ENCODE measurements at places on chromosomes 5 and 9.

DNA sequence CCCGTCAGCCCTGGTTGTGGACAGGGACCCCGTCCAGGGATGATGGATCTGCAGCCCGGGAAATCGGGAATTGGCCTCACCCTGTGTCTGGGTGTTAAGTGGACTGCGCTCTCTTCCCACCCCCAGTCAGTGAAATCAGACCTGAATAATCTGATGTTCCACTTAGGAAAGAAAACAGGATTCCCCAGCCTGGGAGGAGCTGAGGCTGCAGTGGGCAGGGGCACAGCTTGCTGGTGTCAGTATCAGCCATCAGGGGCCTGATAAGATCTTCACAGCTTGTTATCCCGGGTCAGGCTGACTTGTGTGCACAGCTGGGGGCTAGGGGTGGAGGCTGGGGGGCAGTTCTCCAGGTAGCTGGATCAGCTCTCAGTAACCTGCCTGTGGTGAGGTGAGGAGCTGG is 29.1 kb downstream of the LMX1B start:
- H3K27me3 ChIP-seq: peaks cover 4% of the 10 kb centered on the region
- no peak overlapping the region for H3K4me3 ChIP-seq
- H3K36me3 ChIP-seq: no peaks in the 10 kb centered on the region
- no peak overlapping the region for H3K27ac ChIP-seq
- no peak for DNase-seq

DNA sequence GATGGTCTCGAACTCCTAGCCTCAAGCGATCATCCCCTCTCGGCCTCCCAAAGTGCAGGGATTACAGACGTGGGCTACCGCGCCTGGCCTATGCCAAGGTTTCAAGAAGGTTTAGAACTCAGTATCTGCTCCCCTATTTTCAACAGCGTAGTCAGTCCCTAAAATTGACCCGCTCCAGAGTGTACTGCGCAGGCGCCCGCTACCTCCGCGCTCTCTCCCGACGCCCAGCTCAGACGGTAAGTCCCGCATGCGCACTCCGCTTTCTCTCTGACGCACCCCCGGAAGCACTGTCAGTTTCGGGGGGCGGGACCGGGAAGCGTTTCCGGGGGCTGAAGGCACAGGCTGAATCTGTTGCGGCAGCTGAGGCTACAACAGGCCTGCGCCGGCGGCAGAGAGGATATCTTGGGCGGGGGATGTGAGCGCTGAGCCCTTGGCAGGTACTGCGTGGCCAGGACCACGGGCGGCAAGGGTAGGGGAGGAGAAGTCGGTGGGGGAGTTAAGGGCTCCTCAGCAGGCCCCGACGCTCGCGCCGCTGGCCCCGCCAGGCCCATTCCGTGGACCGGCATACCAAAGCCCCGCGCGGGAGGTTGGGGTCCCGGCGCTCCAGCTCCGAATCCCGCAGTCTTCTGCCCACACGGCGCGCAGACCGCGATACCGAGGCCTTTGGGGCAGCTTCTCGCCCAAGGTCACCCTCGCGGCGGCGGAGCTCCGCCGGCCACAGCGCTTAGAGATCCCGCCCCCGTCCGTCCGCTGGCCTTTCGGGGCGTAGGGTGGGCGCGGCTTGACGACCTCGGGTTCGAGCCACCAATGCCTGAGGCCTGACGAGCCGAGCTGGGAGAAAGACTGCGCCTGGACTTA is at the start of gene ZBTB43:
TSS of gene ZBTB43 (plus strand) at position 345 of the 858 bp plus-strand sequence. CDS start 27,470 bp downstream, outside the sequence.
- peak within 1 kb of the TSS; percentile 82 for H3K27ac ChIP-seq
- no peaks in the 10 kb centered on the region for H3K27me3 ChIP-seq
- H3K36me3 ChIP-seq: peaks cover 3% of the 10 kb centered on the region
- no peak for DNase-seq
- peaks cover 29% of the 10 kb centered on the region for H3K4me1 ChIP-seq

- H3K27ac ChIP-seq: no peak overlapping the region
- H3K4me3 ChIP-seq: no peak overlapping the region
- H3K36me3 ChIP-seq: no peaks in the 10 kb centered on the region
- no peak for DNase-seq
- no peaks in the 10 kb centered on the region for H3K27me3 ChIP-seq
Observed at GRCh38 chr9:109913461-109913810, 133.4 kb downstream of the PALM2AKAP2 start.

GRCh38 chr9:16458696-16459420 is 411.6 kb downstream of the BNC2 start:
- H3K27ac ChIP-seq: no peak overlapping the region
- no peaks in the 10 kb centered on the region for H3K27me3 ChIP-seq
- peaks cover 25% of the 10 kb centered on the region for H3K4me1 ChIP-seq
- H3K36me3 ChIP-seq: no peaks in the 10 kb centered on the region

DNA sequence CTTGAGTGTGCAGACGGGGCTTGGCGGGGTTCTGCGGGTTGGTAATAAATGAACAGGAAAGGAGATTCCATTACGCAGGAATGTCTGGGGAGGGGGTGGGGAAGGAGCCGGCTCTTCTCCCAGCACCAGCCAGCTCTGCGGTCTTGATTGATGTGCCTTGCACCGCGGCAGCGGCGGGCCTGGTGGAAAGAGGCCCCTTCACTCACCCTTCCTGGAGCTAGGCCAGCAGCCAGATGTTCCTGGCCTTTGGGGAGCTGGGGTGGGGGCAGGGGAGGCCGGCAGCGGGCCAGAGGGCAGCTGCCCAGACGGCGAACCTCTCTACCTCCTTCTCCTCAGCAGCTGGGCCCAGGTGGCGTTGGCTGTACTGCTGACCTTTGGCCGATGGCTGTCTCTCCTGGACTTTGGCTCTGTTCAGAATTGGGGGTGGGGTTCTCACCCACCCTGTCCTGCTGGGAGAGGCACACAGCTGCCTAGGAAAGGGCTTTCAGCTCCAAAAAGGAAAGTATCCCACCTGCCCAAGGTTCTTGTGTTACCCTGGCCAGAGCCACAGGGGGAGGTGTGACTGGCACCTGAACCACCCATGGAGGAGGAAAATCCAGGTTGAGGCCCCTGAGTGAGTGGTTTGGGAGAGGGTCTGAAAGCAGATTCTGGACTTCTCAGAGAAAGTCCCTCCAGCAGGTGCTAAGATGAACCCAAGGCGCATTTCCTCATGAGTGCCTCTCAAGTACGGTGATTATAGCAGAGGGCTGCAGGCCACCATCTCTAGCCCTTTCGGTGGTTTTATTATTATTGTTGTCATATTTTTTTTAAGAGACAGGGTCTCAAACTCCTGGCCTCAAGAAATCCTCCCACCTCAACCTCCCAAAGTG is 58.0 kb upstream of the SYNPO start:
- H3K36me3 ChIP-seq: no peaks in the 10 kb centered on the region
- no peaks in the 10 kb centered on the region for H3K4me1 ChIP-seq
- no peak overlapping the region for H3K27ac ChIP-seq

GRCh38 chr5:133869519-133870335 is 98.7 kb downstream of the C5orf15 start:
- H3K4me1 ChIP-seq: no peaks in the 10 kb centered on the region
- DNase-seq: no peak
- H3K4me3 ChIP-seq: no peak overlapping the region

DNA sequence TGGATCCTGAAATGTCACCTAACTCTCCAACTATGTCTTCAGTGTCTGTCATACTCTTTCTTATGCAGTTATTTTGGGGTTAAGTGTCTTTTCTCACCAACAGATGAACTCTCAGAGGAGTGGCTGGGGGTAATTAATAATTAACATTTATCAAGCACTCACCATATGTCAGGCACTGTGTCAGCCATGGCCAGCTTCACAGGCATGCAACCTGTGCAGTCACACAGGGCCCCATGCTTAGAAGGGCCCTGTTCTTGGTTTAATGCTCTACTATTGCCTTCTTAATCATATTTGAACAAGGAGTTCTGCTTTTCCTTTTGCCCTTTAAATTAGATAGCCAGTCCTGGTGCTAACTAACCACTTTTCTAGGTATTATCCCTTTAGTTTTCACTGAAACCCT is 3.4 kb upstream of the GRPEL2 start:
- no peak for DNase-seq
- peaks cover 4% of the 10 kb centered on the region for H3K36me3 ChIP-seq
- H3K4me1 ChIP-seq: peaks cover 15% of the 10 kb centered on the region
- no peak overlapping the region for H3K4me3 ChIP-seq
- H3K27ac ChIP-seq: no peak overlapping the region
- H3K27me3 ChIP-seq: no peaks in the 10 kb centered on the region

GRCh38 chr9:92094655-92095054 is 20.6 kb downstream of the SPTLC1 start:
- no peak overlapping the region for H3K27ac ChIP-seq
- H3K27me3 ChIP-seq: no peaks in the 10 kb centered on the region
- H3K4me3 ChIP-seq: no peak overlapping the region
- H3K4me1 ChIP-seq: peaks cover 14% of the 10 kb centered on the region

GRCh38 chr9:106772523-106773290 is 90.3 kb upstream of the ZNF462 start:
- H3K27ac ChIP-seq: no peak overlapping the region
- no peak overlapping the region for H3K4me3 ChIP-seq
- H3K36me3 ChIP-seq: no peaks in the 10 kb centered on the region
- no peak for DNase-seq

GRCh38 chr5:96893342-96893741 is 17.0 kb downstream of the ERAP2 start:
- no peaks in the 10 kb centered on the region for H3K27me3 ChIP-seq
- H3K4me3 ChIP-seq: no peak overlapping the region
- H3K27ac ChIP-seq: no peak overlapping the region

DNA sequence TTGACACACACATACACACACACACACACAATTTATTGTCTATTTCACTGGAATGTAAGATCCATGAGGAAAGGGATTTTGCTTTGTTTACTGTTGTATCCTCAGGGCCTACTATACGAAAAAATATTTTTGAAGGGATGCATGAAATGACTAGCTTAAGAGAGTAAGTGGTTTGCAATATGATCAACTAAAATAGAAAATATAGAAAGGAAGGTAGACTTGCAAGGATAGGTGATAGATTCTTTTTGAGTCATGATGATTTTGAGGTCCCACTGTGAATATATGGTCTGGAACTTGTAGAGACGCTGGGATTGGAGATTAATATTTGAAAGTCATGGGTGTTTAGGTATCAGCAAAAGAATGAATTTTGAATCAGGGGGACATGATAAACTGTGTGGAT is 28.9 kb upstream of the OTULIN start:
- H3K27me3 ChIP-seq: no peaks in the 10 kb centered on the region
- no peak for DNase-seq
- H3K36me3 ChIP-seq: no peaks in the 10 kb centered on the region
- H3K4me3 ChIP-seq: no peak overlapping the region
- H3K27ac ChIP-seq: no peak overlapping the region

DNA sequence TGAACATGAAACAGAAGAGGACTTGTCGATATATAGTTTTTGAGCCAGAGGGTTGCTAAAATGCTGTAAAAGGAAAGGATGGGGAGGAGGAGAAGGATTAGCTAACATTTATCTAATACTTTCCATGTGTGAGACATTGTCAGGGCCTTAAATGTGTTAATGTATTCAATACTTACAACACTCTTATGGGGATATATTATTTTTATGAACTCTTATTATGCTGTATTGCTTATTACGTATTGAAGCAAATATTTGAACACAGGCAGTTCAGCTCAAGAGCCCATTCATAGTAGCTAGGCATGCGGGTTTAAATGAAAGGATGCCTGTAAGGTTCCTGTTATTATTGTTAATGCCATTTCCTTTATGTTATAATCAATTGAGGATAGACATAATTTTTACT is 391.5 kb downstream of the CCDC171 start:
- no peaks in the 10 kb centered on the region for H3K4me1 ChIP-seq
- no peak overlapping the region for H3K4me3 ChIP-seq
- no peak overlapping the region for H3K27ac ChIP-seq
- H3K27me3 ChIP-seq: no peaks in the 10 kb centered on the region

DNA sequence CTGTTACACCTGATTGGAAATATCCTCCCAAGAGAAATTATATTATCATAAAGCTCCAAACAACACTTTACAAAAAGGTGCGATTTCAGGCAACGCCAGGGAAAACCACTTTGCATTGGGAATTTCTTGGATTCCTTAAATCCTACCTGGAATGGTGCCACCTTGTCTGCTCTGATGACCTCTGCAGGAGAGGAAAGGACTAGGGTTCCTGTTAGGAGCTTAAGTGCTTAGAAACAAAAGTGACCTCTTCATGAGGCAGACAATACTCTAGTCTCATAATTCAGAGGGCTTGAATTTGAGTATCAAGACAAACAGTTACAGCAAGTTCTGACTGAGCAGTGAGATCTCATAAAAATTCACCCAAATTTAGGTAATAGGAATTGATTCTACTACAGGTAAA is 33.9 kb upstream of the GLIS3 start:
- H3K4me3 ChIP-seq: no peak overlapping the region
- no peak for DNase-seq
- no peaks in the 10 kb centered on the region for H3K27me3 ChIP-seq

DNA sequence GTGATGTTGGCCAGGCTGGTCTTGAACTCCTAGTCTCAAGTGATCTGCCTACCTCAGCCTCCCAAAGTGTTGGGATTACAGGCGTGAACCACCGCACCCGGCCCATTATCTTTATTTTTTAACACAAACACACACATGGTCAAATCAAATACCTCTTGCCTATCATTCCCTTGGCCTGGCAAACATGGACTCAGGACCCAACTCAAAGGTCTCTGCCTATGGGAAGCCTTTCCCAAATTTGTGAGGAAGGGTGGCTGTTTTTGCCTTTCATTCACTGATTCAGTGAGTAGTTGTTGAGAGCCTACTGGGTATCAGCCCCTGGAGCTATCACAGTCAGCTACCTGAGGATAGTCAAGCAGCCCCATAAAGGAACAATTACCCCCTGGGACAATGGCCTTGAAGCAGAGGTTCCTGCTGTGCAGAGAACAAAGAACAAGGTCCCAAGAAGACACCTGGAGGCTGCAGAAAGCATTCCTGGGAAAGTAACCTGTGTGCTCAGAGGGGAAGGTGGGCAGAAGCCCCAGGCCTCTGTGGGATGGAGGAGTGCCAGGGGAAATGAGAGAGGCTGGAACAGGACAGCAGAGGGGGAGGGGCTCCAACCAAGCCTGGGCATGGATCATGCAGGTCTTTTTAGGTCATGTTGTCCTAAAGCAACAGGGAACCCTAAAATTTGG is 126.4 kb downstream of the CRB2 start:
- H3K4me1 ChIP-seq: no peaks in the 10 kb centered on the region
- no peaks in the 10 kb centered on the region for H3K36me3 ChIP-seq
- no peak for DNase-seq
- no peaks in the 10 kb centered on the region for H3K27me3 ChIP-seq
- H3K27ac ChIP-seq: no peak overlapping the region
- no peak overlapping the region for H3K4me3 ChIP-seq

- no peaks in the 10 kb centered on the region for H3K27me3 ChIP-seq
- peaks cover 76% of the 10 kb centered on the region for H3K4me1 ChIP-seq
- H3K36me3 ChIP-seq: no peaks in the 10 kb centered on the region
- no peak overlapping the region for H3K27ac ChIP-seq
- DNase-seq: no peak
Observed at GRCh38 chr5:139693676-139694364, 45.7 kb downstream of the CXXC5 start.
